ENCODE measurements at places on chromosomes 12 and 14.

DNA sequence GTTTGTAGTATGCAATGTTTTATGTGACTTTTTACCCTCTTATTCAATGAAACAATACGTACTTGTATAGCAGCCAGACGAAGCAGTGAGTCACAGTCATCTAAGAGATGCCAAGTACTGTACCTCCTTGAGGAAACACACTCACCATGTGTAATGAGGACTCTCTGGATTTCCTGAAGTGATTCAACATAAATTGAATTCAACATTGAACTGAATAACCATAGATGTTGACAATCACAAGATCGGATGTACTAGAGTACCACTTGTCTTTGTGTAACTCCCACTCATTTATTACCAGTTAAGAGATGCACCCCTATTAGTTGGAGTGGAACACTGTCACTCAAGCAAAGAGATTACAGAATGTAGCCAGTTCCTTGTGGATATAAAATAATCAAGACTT, 175.2 kb upstream of the HMGA2 start:
- no peak for DNase-seq

DNA sequence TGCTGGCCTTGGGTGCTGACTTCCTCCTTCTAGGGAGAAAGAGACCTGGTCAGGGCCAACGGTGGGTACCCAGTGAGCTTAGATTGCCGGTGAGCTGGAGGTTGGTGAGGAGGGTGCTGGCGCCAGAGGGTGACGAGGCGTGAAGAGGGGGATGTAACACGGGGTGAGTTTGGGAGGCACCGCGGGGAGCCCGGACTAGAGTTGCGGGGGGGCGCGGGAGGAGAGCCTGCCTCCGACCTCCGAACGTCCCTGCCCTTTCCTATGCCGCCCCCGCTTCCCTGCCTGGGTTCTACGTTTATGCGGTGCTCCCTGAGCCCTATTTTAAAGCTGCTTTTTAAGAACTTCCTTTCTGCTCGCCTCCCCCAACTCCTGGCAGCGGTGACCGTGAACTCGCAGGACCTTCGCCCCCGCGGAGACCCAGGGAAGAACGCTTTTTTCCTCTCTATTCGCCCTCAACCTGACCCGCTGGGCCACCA, 18.6 kb downstream of the OR6S1 start:
- DNase-seq: no peak

DNA sequence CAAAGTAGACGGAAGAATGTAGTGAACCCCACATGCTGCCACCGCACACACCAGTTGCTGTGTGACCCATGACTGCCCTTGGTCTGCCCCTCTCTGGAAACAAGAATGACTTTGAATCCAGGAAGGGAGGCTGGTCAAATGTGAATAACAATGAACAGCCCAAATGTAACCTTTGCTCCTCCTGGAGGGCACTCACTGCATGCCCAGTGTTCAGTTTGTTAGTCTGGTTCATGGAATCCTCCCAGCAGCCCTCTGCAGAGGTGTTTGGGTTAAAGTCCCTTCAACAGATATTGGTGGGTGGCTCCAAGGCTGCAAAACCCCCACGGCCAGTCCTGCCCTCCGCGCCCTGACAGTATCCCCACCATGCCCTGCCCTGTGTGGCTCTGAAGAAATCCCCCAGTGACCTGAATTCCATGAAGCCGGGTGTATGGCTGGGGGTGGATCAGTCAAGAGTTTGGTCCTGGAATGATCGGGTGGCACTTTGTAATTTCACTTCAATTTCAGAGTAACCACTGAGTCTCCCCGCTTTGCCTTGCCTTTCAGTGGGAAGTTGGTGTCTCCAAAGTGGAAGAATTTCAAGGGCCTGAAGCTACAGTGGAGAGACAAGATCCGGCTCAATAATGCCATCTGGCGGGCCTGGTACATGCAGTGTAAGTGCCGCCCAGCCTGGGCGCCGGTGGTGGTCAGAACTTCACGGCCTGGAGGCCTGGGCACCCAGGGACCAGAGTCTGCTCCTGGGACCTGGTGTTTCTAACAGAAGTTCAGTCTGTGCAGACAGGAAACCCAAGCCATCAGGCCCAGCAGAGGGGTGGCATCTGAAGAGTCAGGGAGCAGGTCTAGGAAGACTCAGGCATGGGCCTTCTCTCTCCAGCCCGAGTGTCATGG, 47.1 kb downstream of the IL31 start:
- peak; percentile 44 for DNase-seq

- DNase-seq: no peak
Measured at GRCh38 chr12:66662729-66663128, 16.1 kb downstream of the GRIP1 start.

DNA sequence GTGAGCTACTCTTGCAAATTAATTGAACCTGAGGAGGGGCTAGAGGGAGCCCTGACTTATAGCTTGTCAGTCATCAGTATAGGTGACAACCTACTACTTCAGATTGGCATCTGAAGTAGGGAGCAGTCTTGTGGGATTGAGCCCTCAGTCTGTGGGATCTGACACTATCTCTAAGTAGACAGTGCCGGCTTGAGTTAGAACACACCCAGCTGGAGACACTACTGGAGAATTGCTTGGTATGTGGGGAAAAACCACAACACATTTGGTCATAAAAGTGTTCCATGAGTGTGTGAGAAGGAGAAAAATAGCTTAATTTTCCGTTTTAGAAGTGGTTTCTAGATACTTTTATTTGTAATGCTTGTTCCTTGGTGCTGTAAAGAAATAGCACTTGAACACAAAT, 30.5 kb upstream of the DDHD1 start:
- no peak for DNase-seq

DNA sequence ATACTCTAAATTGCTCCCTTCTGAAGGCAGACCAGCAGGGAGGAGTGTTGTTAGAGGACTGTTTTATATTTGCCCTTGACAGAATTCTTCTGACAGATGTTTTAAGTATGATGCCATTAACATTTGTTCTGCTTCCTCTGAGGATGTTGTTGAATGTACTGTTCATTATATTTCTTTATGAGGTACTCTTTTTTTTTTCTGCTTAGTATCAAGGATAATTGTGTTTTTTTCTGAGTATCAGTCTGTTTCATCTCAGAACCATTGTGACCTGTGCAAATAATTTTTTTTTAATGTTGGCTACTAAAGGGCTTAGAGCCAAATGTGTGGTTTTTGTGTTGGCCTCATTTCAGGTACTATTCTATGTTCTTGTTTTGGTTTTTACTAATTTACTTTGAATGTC, 10.6 kb downstream of the METAP2 start:
- no peak for DNase-seq

GRCh38 chr12:121786440-121786825, 7.1 kb downstream of the RHOF start:
- no peak for DNase-seq

DNA sequence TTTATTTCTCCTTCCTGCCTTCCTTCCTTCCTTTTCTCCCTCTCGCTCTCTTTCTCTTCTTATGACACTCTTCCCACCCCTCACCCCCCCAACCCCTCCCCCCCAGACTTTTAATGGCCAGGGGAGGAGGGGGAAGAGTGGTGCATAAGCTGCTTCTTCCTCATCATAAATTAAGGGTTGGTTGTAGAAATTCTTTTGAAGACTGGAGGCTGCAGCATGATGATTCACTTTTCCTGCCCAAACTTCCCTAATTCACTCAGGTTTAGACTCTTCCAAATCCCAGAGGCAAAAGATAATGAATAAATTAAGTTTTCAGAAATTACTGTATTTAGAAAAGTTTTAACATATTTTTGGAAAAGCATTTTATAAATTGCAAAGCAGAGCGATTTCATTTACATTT, 58.2 kb downstream of the GRIP1 start:
- DNase-seq: no peak

DNA sequence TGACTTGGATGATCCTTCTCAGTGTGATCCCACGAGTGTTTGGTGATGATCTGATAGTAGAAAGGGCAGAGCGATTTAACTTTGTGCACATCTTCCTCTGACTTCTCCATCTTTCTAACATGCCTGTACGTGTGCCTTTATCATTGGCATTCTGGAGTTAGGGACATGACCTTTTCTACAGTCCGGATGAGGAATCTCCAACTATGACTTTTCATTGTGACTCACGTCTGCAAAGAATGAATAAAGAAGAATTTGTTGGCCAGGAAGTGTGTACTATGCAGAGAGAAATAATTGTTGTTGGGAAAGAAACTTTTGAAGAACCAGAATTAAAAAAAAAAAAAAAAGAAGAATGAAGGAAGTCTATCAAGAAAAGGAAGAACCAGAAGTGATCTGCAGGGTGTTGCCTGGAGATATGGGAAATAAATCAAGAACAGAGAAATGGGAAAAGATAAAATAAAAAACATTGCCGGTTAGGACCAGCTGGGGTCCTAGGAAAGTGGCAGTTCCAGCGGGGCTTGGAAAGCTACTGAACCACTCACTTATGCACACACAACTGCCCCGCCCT, 25.3 kb downstream of the PPFIBP1 start:
- no peak for DNase-seq

GRCh38 chr12:66877925-66878324, 199.0 kb upstream of the GRIP1 start:
- no peak for DNase-seq

DNA sequence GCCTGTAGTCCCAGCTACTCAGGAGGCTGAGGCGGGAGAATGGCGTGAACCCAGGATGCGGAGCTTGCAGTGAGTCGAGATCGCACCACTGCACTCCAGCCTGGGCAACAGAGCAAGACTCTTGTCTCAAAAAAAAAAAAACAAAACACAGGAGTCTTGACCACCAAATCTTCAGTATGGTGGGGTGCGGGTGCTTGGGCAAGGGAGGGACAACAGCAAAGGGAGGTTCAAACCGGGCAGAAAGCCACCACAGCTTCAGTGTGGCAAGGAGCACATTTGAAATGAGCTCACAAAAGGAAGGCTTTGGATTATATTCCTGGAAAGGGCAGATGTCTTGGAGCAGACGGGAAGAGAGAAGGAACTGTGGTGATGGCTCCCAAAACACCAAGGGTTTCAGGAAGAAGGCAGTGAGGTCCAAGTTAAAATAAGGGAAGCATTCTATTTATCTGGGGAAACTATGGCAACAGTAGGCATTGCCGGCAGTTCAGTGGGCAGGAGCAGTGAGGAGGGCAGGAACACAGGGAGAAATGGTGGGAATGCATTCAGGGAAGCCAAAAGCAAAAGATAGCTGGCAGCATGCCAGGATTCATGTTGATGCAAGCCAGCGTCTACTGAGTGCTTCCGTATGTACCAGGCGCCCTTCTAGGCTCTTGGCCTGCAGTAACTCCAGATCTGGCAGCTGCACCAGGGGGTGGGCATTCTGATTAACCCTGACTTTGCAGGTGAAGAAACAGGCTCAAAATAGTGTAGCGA, 51.0 kb upstream of the SRSF5 start:
- no peak for DNase-seq

GRCh38 chr14:28612414-28612813, 154.2 kb upstream of the FOXG1 start:
- DNase-seq: no peak

Measured in ecto neural progenitor cell (in vitro differentiated cells).